Activated CD4-positive, alpha-beta memory T cell treated with anti-CD3 and anti-CD28 coated beads, Interleukin-2, amount 10 ng/mL, durations not matched to agents 7 days and 5 days (primary cell): ENCODE measurements at places on chromosomes 6 and 20.

- no peak for DNase-seq
- no peaks in the 10 kb centered on the region for H3K36me3 ChIP-seq
Measured at GRCh38 chr6:90502866-90503407, 83.9 kb downstream of the MAP3K7 start.

- H3K4me1 ChIP-seq, result no peaks in the 10 kb centered on the region
- no peak overlapping the region for H3K27ac ChIP-seq
- H3K27me3 ChIP-seq, result no peaks in the 10 kb centered on the region
- DNase-seq, result no peak
- H3K4me3 ChIP-seq, result no peak overlapping the region
Measured at GRCh38 chr6:158249340-158249836, 62.9 kb upstream of the TULP4 start.

GRCh38 chr20:50274570-50275430 is 84.2 kb downstream of the CEBPB start:
- no peak overlapping the region for H3K27ac ChIP-seq
- H3K36me3 ChIP-seq, result no peaks in the 10 kb centered on the region
- H3K4me3 ChIP-seq, result no peak overlapping the region
- DNase-seq, result no peak
- peaks cover 14% of the 10 kb centered on the region for H3K27me3 ChIP-seq

DNA sequence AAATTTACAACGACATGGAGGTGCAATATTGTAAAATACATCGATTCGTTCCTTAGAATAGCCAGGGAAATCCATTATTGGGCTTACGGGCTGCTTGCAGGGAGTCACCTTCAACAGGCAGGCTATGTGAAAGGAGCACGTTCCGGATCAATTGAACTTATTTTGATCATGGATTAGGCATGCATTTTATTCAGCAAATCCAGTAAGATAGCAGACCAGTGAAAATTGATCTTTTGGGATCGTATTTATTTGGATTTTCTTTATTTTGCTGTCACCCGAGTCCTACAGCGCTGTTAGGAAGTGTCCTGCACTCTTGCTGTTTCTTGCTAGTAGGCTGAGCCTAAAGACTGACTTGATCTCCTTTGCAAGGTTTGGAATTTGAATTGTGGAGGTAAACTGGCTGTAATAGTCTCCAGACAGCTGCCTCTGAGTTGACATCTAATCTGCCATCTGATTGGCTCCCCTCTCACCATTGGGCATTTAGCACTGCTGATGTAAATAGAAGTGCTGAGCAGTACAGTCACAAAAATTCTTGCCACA is 3.0 kb downstream of the ARID1B start:
- DNase-seq, result peak; percentile 67
- peaks cover 37% of the 10 kb centered on the region for H3K4me1 ChIP-seq
- peak overlapping the region; percentile 78 for H3K4me3 ChIP-seq
- H3K36me3 ChIP-seq, result peaks cover 12% of the 10 kb centered on the region

GRCh38 chr6:150417899-150418826 is 49.4 kb downstream of the IYD start:
- peak overlapping the region; percentile 64 for H3K4me3 ChIP-seq
- peak; percentile 48 for DNase-seq
- peak overlapping the region; percentile 70 for H3K27ac ChIP-seq
- H3K27me3 ChIP-seq, result peaks cover 28% of the 10 kb centered on the region
- peaks cover 31% of the 10 kb centered on the region for H3K4me1 ChIP-seq
